ENCODE measurements at places on chromosomes 13 and 19.
A peak's percentile ranks its signal among the peaks of the same experiment; 100 is the strongest.

GRCh38 chr13:41649659-41650058 lies 192.3 kb downstream of the RGCC start:
- no peak for DNase-seq

GRCh38 chr13:45934283-45934682 lies 82.7 kb upstream of the SIAH3 start:
- no peak for DNase-seq

DNA sequence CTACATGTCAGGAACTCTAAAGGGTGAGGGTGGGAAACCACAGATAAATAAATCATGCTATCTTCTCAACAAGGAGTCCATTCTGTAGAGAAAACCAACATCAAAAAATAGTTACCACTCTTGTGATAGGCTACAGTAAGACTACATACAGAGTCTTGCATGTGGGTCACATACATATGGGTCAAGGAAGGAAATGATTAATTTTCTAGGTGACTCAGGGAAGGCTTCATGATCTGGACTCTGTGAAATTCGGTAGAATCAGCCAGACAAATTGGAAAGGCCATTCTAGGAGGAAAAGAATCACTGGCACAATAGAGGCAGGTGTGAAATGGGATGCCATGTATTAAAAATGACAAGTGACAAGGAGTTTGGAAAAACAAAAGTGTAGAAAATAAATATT lies 638.9 kb downstream of the LIG4 start:
- no peak for DNase-seq

- no peak for DNase-seq
Measured at GRCh38 chr19:16319481-16319880, 5.1 kb upstream of the KLF2 start.

DNA sequence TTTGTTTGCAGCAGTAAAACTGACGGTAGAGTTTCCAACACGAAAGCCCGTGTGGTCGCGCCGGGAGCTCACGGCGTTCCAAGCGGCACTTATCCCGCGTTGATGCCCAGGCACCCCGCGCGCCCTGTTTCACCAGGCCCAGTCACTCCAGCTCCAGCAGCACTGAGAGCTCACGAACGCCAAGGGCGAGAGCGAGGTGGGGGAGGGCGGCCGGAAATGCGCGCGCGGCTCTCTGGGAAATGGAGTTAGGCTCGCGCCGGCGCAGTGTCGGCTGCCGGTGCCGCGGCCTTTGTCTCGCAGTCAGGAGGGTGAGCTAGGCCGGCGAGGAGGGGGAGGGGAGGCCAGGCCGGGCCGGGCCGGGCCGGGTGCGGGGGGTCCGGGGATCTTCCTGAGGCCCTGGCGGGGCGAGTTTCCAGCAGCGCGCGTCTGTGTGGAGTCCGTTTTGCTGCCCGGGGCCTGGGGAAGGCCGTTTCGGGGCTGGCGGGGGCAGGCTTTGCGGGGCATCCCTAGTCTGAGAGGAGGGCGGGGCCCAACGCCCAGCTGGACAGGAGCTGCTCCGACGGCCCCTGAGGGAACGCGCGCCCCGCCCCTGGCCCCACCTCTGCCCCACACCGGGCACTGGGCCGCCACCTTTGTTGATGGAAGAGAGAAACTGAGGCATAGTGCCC lies at the start of gene ZNF135:
ZNF135 (plus strand) TSS at position 280 of the 668 bp plus-strand sequence. CDS start 721 bp downstream, outside the sequence.
- DNase-seq: peak; percentile 17

- DNase-seq: no peak
Measured at GRCh38 chr13:36154567-36155291, 23.5 kb upstream of the DCLK1 start.

DNA sequence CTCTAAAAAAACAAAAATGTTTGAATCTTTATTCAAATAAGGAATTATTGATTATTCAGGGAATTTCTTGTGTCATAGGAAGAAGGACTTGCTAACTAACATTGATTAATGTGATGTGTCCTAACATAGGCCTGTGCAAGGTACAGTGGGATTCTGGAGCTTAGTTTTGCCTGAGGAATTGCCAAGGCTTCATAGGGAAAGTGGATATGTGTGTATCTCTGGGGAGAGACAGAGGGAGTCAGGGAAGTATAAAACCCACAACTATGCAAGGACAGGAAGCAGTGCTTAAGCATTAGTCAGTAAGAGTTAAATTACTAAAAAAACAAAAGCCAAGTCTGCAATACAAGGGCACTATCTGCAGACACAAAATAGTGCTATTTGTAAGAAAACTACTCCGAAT lies 59.6 kb downstream of the WDFY2 start:
- no peak for DNase-seq

GRCh38 chr13:23810685-23811240 lies 78.4 kb downstream of the MIPEP start:
- no peak for DNase-seq

GRCh38 chr13:112968380-112968909 lies 569 bp upstream of the MCF2L start:
- no peak for DNase-seq

- DNase-seq: no peak
Measured at GRCh38 chr13:83601539-83601938, 280.7 kb downstream of the SLITRK1 start.

DNA sequence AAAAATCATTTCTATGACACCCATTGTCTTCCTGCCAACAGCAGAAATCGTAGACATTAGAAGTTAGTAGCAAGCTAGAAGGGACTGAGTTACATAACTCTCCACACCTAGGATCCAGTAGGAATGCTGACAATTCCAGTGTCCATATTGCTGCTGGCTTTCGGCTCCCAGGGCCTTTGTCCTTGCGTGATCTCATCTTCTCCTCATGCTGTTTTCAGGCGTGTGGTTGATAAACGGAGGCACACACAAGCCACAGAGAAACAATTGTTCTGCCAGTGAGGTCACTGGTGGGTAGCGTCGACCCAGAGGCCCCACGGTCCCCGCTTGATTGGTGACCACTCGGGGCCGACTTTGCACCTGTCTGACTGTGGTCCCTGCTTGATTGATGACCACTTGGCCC lies 31.6 kb upstream of the F7 start:
- DNase-seq: no peak

GRCh38 chr13:71801781-71802180 lies 65.2 kb downstream of the DACH1 start:
- DNase-seq: no peak

DNA sequence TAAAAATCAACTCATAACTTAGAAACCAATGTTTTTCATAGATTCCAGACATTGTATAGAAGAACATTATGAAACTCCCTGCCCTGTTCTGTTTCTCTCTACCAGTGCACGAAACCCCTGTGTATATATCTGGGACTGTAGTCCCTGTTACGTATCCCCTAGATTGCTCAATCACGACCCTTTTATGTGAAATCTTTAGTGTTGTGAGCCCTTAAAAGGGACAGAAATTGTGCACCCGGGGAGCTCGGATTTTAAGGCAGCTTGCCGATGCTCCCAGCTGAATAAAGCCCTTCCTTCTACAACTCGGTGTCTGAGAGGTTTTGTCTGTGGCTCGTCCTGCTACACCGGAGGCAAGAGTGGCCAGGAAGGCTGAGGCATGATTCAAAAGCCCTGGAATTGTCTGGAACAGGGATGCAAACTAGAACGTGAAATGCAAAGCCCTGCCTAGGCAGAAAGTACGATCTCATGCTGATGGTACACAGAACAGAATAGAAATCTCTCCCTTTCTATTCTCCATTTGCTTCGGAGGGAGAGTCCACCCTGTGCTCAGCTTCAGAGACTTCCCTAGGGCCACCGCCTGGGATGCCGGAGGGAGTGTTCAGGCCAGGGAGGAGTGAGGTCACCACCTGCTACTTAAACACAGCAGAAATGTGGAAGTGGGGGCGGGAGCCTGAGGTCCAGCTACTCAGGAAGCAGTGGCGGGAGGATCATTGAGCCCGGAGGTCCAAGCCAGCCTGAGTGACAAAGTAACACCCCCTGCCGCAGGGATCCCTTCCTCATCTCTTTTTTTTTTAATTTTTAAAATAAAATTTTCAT lies 758 bp upstream of the ZNF888 start:
- no peak for DNase-seq

GRCh38 chr19:10338940-10339339 lies 484 bp downstream of the ICAM3 start:
- no peak for DNase-seq

- DNase-seq: no peak
Measured at GRCh38 chr19:14325863-14326262, 55.4 kb upstream of the ADGRE5 start.

DNA sequence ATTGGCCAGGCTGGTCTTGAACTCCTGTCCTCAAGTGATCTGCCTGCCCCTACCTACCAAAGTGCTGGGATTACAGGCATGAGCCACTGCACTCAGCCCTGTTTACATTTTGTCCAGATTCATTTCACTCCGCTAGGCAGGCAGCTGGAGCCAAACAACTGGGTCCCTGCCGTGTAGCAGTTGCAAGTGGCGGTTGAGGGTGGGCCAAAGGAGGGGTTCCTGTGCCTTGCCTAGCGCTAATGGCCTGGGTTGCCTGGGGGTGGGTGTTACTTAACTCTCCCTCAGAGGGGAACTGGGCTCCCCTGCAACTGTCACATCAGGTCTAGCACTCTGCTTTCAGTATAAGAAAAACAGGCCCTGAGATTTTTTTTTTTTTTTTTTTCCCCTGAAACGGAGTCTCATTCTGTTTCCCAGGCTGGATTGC lies 7.4 kb downstream of the ACP5 start:
- no peak for DNase-seq

GRCh38 chr19:47176071-47176626 lies 45.5 kb downstream of the SAE1 start:
- no peak for DNase-seq

GRCh38 chr13:40498461-40498860 lies 168.0 kb downstream of the FOXO1 start:
- no peak for DNase-seq

- DNase-seq: no peak
Measured at GRCh38 chr19:15452111-15453047, 2.6 kb upstream of the WIZ start.

DNA sequence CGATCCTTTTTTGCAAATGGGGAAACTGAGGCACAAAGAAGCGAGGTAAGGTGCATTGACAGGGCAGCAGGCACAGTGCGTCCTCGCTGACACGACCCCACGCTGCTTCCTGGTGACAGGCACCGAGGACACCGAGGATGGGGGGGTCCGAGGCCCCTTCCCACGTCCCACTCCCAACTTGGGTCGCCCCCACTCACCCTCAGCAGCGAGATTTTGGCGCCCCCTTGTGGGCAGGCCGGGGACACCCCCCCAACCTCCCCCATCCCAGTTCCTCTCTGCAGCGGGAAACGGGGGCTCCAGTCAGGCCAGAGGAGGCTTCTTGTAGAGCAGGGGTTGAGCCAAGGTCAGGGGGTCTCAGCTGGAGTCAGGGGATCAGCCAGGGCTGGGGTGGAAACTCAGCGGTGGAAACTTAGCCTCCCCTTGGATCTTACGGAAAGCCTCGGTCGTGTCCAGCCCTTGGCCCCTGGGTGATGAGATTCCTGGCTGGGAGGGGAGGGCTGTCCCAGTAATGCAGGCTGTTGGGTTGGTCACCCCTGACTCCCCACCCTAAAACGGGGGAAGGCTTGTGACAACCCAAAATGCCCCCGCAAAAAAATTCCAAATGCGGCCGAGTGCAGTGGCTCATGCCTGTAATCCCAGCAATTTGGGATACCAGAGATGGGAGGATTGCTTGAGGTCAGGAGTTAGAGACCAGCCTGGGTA lies 8.2 kb downstream of the SMIM24 start:
- DNase-seq: no peak

DNA sequence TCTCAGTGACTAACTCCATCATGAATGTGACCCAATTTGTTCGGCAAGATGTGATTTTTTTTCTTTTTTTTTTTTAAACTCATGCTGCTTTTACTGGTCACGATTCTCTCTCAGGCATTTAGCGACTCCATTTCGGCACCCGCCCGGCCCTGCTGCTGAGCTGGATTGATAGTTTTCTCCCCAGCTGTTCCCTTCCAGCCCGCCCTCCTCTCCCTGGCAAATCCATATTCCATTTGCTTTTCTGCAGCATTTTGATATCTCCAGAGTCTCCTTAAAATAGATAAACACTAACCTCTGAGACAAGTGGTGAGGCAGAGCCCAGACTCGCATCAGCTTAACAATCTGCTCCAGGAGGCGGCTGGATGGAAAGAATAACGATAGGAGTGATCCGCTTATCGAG lies 55.5 kb upstream of the KATNAL1 start:
- DNase-seq: no peak

- DNase-seq: no peak
Measured at GRCh38 chr19:1119475-1120217, 15.9 kb downstream of the GPX4 start.

DNA sequence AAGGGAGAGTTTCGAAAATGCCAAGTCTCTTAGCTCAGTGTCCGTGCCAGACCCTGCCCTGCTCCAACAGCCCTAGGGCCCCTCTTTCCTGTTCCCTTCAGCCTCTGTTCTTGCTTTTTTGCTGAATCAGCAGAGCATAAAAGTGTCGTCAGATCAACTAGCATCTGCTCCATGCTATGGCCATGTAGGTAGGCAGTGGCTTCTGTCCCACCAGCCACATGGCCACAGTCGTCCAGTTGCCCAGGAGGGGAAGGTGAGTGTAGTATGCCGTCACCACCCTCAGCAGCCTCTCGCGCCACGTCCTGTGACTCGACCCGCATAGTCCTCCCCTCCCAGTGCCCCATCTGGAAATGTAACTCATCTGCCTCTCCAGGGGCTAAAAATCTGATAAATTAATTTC lies 50.9 kb upstream of the ATP11A start:
- no peak for DNase-seq

GRCh38 chr19:32372726-32373517 lies 27.5 kb downstream of the ZNF507 start:
- no peak for DNase-seq

- DNase-seq: no peak
Measured at GRCh38 chr13:21917086-21918015, 246.5 kb downstream of the FGF9 start.

- DNase-seq: no peak
Measured at GRCh38 chr19:35868172-35868822, at the start of gene APLP1. APLP1 (plus strand) TSS chr19:35868574; CDS start chr19:35868637, 63 bp downstream.

DNA sequence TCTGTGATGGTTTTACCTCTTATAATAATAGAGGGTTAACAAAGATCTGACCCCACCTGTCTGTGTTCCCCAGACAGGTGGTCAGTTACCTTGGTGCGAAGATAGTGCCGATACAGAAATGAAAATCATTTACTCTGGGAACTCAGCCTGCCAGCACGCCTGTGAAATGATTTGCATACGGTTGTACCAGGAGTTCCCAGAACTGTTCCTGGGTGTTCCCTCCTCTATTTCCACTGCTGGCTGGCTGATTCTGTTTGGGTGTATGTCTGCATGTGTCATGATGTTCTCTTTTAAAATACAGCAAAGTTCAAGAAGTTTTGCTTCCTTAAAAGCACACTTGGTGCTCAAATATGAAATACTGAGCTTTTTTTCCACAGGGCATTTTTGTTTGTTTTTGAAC lies 527.1 kb downstream of the FGF9 start:
- DNase-seq: no peak

GRCh38 chr19:31127134-31127967 lies 221.9 kb downstream of the TSHZ3 start:
- DNase-seq: no peak

GRCh38 chr13:43196750-43197370 lies 173.5 kb downstream of the DNAJC15 start:
- DNase-seq: no peak

GRCh38 chr19:55632463-55632834 lies 8.1 kb upstream of the ZNF784 start:
- peak; percentile 79 for DNase-seq

All from esophagus squamous epithelium (tissue), 5 donors.